GM23338 (cell line): ENCODE measurements at places on chromosomes 1 and 21.

GRCh38 chr1:116993286-116993685, 8.3 kb upstream of the CD101 start:
- no peak overlapping the region for H3K27ac ChIP-seq
- H3K27me3 ChIP-seq, result no peaks in the 10 kb centered on the region
- no peak for DNase-seq
- no peaks in the 10 kb centered on the region; the same call in 1 of the 2 replicates for H3K36me3 ChIP-seq
- no peaks in the 10 kb centered on the region for H3K4me1 ChIP-seq

DNA sequence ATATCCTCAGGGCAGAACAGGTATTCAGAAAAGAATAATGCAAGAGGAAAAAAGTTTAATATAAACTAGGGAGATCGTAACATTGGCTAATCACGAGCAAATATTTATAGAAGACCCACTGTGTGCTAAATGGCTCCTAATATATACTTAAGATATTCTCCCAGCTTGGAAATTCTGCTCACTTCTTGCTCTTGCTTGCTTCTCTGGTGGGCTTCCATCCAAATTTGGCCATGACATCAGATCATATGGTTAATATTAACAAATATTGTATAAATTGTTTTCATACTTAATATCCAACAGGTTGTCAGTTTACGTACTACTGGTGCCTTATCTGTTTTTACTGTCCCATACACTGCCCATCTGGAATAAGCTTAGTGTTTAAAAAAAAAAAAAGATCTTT, 1.1 kb downstream of the COX20 start:
- DNase-seq, result no peak
- peak overlapping the region; percentile 73 for H3K4me3 ChIP-seq
- no peaks in the 10 kb centered on the region for H3K36me3 ChIP-seq
- peaks cover 24% of the 10 kb centered on the region for H3K4me1 ChIP-seq

GRCh38 chr1:225739542-225740107, 38.0 kb upstream of the SRP9 start:
- no peak for DNase-seq
- H3K27ac ChIP-seq, result no peak overlapping the region
- peaks cover 16% of the 10 kb centered on the region for H3K27me3 ChIP-seq
- no peak overlapping the region for H3K4me3 ChIP-seq
- no peaks in the 10 kb centered on the region for H3K36me3 ChIP-seq
- no peaks in the 10 kb centered on the region for H3K4me1 ChIP-seq

GRCh38 chr1:42690477-42691156, 8.4 kb downstream of the YBX1 start:
- H3K27me3 ChIP-seq, result no peaks in the 10 kb centered on the region
- no peak overlapping the region for H3K4me3 ChIP-seq
- peaks cover 43% of the 10 kb centered on the region for H3K4me1 ChIP-seq
- H3K27ac ChIP-seq, result no peak overlapping the region; the same call in 1 of the 2 replicates

DNA sequence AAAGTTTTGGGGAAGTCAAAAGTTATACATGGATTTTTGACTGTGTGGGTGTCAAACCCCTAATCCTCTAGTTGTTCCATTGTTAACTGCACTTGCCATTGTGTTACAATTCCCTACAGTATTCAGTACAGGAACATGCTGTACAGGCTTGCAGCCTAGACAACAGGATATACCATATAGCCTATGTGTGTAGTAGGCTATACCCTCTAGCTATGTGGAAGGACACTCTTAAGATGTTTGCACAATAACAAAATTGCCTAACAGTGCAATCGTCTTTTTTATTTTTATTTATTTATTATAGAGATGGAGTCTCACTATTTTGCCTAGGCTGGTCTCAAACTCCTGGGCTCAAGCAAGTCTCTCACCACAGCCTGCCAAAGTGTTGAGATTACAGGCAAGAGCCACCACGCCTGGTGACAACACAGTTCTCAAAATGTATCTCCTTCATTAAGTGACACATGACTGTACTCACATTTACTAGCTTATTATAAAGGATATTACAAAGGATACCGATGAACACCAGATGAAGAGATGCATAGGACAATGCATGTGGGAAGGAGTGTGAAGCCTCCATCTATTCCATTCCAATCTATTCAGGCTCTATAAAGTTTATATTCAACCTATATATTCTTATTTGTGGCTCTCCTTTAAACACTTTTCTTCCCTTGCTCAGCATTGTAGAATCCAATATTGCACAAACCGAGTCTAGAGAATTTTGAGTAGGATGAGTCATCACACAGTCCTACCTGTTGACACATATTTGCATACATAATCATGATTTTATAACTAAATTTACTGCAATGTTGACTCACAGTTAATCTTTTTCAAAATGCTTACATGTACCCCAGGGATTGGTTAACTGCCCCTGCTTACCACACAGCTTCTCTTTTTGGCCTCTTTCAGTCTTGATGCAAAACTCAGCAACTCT, 28.4 kb upstream of the CEP350 start:
- no peak for DNase-seq
- no peaks in the 10 kb centered on the region for H3K27me3 ChIP-seq
- H3K4me1 ChIP-seq, result peaks cover 19% of the 10 kb centered on the region
- H3K27ac ChIP-seq, result no peak overlapping the region
- no peak overlapping the region for H3K4me3 ChIP-seq
- no peaks in the 10 kb centered on the region for H3K36me3 ChIP-seq
